ENCODE measurements at places on chromosomes 16 and 17. TPM values are rescaled to one million over a fixed set of nuclear protein-coding genes. Genes with fewer than 3 reads are reported as not detected.

BCKDK gene
- 10.4 TPM for total RNA-seq

SCARF1 gene
- 6.7 TPM for total RNA-seq

KRT14 gene
- 763 TPM for total RNA-seq

PRAC1 gene
- not detected for total RNA-seq

SLFN12L gene
- 1.6 TPM for total RNA-seq

ARSG gene
- total RNA-seq = 3.3 TPM

KCNH4 gene
- not detected for total RNA-seq

FBXO39 gene
- 0.30 TPM for total RNA-seq

DPEP3 gene
- not detected for total RNA-seq

NMT1 gene
- 46.4 TPM for total RNA-seq

SLC6A2 gene
- 4.1 TPM for total RNA-seq

ANTKMT gene
- 6.3 TPM for total RNA-seq

CA7 gene
- total RNA-seq = not detected

HLF gene
- 10.3 TPM for total RNA-seq

CEP20 gene
- total RNA-seq = 34.7 TPM

ZSCAN10 gene
- not detected for total RNA-seq

GRCh38 chr17:6539871-6540270 lies 16.5 kb downstream of the PITPNM3 start:
- DNase-seq = no peak

DNA sequence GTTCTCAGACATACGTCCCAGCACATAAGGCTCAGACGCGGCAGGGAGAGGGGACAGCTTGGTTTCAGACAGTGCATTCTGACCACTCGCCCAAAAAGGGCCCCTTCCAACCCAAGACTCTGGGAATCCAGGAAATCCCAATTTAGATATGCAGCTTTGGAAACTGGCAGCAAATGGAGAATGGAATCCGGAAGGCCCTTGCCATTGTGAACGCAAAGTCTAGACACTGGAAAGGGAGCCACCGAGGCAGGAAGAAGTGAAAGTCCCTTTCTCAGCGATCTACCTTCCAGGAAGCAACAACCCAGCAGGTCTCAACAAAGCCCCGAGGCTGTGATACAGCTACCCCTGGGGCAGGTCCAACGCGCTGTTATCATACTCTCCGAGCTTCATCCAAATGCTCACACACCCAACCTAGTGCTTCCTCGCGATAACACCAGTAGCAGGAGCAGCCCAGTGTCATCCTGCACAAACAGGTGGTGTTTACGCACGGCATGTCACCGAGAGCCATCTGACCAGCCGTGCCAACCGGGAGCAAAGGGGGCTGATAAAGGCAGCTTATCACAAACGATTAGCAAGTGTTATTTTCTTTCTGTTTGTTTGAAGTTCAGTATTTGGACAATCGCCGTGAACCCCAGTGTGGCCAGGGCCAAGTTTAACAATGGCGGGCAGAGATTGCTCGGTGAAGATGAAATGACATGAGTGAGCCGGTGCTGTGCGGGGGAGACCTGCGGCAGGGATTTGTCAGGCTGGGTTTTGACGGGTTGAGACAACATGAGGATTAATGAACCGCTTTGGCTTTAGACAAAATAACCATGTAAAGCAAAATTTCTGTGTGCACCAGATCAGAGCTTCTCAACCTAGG lies 240.6 kb downstream of the FOXL1 start:
- no peak for DNase-seq

- DNase-seq = no peak
Observed at GRCh38 chr17:60353773-60354172, 38.2 kb downstream of the USP32 start.

GRCh38 chr16:81499576-81500380 lies 55.2 kb downstream of the CMIP start:
- no peak for DNase-seq

DNA sequence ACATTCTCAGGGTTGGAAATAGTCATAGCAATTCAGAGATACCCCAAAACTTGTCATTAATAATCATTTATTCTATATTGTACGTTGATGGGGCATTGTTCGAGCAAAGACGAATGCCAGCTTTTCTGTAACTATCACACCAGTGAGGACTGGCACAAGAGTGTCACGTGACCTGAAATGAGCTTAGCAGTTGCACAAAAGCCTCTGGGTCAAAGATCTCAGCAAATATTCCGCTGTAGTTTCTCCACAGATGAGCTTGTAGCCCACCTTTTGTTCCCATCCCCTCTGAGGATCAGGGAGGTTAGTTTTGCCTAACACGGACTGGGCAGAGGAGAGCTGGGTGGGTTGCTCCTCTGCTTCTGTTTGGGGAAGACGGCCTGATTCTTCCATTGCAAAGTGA lies 18.2 kb downstream of the IRX3 start:
- no peak for DNase-seq

GRCh38 chr16:79508294-79508693 lies 92.2 kb downstream of the MAF start:
- no peak for DNase-seq

DNA sequence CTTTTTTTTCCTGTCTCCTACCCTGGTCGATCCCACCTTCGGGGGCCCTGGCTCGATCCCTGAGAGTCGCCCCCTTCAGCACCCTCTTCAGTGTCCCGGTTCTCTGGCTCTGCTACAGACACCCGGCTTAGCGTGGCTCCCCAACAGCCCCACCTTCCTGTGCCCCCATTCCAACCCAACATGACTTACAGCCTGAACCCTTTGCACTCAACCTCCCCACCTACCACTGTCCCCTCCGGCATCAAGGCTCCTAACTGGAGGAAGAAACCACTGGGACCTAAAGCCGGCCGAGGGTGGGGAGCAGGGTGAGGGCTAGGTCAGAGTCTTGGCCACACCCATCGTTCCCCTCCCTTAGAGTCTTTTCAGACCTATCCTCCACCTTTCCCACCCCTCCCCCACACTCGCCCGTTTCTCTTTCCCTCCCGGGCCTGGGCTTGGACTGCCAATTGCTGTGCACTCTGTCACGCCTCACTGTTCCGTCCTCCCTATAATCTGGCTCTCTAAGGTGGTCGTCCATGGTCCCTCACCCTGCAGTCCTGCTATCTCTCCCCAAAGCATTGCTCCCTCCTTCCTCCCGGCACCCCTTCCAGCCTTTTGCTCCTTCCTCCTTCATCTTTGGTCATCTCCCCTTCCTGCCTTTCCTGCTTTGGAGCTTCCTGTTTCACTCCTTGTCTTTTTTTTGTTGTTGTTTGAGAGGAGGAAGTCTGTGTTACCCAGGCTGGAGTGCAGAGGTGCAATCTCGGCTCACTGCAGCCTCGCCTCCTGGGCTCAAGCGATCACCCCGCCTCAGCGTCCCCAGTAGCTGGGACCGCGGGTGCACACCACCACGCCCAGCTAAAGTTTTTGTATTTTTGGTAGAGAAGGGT lies 890 bp upstream of the CLDN7 start:
- no peak for DNase-seq

- peak; percentile 94 for DNase-seq
Observed at GRCh38 chr16:1942810-1943726, at the start of gene MSRB1. MSRB1 (minus strand) TSS chr16:1943199; CDS start chr16:1943156, 43 bp downstream.

DNA sequence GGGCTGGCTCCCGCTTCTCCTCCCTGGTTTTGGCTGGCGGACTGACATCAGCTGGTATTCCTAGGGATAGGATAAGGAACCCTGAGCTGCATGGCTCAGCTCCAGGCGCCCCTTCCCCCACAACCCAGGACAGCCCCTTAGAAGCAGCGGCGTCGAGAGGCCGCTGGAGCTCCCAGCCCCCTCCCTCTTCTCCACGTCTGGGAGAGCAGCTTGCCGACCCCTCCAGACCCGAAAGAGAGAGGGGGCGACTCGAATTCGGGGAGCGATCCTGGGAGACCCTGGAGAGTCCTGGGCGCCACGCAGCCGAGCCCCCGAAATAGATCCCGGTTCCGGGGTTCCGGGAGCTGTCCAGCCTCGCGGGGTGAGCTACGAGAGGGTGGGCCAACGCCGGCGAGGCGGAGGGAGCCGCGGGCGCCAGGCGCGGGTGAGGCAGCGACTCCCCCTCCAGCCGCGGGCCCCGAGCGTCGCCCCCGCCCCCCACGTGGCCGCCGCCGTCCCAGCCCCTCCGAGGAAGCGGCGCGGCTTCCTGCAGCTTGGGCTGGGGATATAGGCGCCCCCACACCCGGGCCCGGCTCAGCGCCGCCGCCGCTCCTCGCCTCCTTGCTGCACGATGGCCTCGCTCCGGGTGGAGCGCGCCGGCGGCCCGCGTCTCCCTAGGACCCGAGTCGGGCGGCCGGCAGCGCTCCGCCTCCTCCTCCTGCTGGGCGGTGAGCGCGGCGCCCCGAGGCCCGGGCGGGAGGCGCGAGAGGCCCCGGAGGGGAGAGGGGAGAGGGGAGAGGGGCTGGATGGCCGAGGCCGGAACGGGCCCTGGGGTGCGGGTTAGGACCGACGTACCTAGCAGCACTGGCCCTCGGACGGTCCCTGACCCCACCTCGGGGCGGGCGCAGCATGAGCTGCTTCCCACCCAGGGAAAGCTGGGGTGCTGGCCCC lies at the start of gene RAMP2:
Gene RAMP2 (plus strand): TSS at position 576 of the 930 bp plus-strand sequence. CDS start 35 bp downstream, at position 611.
- DNase-seq = no peak

- DNase-seq = peak; percentile 23
Observed at GRCh38 chr16:87127061-87127765, 190.0 kb downstream of the C16orf95 start.

DNA sequence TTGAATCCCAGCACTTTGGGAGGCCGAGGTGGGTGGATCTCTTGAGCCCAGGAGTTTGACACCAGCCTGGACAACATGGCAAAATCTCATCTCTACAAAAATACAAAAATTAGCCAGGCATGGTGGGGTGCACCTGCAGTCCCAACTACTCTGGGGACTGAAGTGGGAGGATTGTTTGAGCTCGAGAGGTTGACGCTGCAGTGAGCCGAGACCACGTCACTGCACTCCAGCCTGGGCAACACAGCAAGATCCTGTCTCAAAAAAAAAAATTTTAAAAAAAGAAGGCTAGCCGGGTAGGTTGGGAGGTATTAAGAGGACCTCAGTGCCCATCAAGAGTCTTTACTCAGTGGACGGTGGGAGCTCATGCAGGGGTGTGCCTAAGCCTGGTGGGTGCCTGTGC lies 3.8 kb upstream of the NPTX1 start:
- no peak for DNase-seq

GRCh38 chr16:29876594-29877249 lies 13.7 kb upstream of the CDIPT start:
- DNase-seq = no peak

DNA sequence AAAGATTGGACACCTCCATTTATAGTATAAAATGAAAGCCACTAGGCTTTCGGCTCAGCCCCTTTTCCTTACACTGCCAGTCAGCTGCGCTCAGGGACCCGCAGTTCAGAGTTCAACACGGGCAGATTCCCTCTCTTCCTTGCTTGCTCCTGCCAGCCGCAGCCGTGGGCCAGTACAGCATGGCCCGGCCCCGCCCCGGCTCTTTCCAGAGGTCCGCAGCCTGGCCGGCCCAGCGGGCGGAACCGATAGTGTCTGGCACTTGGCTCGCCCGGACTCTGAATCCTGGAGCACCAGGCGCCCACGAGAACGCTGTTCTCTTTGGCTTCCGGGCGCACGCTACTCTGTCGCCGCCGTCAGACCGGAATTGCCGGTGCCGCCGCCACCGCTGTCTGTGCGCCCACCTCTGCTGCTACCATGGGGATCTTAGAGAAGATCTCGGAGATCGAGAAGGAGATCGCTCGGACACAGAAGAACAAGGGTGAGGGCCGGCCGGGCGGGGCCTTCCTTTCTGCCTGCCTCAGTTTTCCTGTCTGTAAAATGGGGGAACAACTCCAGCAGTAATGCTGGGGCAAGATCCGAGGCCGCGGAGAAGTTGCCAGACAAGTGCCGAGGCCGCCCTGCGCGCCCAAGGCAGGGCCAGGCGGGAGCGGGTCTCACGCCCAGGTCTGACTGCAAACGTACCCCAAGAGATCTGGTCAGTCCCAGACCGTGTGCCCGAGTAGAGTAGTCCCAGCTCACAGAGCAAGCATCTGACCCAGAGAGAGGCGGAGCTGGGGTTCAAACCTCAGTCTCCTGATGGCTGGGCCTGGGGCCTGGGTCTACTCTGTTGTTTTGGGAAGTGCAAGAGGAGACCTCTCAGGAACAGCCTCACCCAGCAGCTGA lies at the start of gene DRG2:
Gene DRG2 (plus strand): TSS at position 339 of the 882 bp plus-strand sequence. CDS start 76 bp downstream, at position 415.
- peak; percentile 89 for DNase-seq

GRCh38 chr16:15073101-15073500 lies 17.2 kb upstream of the NTAN1 start:
- DNase-seq = no peak

Data from skin of body (tissue), 3 donors.